ENCODE measurements at places on chromosomes 6 and 20. TPM values are rescaled to one million over a fixed set of nuclear protein-coding genes. Genes with fewer than 3 reads are reported as not detected.

Gene SLC13A3
- total RNA-seq, result 0.36 TPM

Gene TNXB
- 41.5 TPM for total RNA-seq

Gene OR12D3
- total RNA-seq, result not detected

Gene APOBEC2
- total RNA-seq, result not detected

Gene OSTM1
- 37.9 TPM for total RNA-seq

Gene NHLRC1
- total RNA-seq, result 1.9 TPM

Gene HSPA1A
- total RNA-seq, result 77.6 TPM

Gene CST4
- total RNA-seq, result not detected

Gene PPP1R18
- total RNA-seq, result 76.8 TPM

Gene COL21A1
- 31.8 TPM for total RNA-seq

Gene VSX1
- not detected for total RNA-seq

Measured in cardiac atrium fibroblast (primary cell).